Uterus (tissue), 4 donors: ENCODE measurements at places on chromosomes 2 and 18. TPM values are rescaled to one million over a fixed set of nuclear protein-coding genes. Genes with fewer than 3 reads are reported as not detected.

DNA sequence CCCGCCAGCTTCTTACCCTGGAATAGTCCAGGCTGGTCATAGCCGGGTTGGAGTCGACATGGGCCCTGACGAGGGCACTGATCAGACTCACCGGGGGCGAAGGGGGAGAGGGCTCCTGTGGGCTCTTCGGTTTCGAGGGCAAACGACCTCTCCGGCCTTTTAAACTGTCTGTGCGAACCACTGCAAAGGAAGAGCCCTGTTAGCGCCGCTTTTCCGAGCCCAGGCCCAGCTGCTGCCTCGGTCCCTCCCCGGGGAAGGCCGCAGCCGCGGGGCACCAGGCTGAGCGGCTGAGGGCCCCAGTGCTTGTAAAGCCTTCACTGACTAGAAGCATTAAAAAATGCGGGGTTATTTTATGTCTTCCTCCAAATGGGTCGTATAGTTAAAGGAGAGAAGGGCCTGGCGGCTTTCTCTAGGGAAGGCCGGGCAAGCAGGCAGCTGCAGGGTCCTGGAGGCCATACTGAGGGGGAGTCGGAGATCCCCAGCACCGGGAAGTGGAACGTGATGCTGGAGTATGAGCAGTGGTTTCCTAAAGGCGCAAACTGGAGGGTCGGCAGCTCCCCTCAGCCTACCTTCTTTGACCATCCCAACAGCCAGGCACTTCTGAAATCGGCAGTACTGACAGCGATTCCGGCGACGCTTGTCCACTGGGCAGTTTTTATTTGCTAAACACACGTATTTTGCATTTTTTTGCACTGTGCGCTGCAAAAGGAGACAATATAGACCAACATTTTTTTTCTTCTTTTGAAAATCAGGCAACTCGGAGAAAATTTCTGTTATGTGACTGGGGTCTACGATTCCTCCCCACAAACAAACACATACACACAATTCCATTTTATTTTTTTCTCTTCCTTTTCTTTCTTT, 4.5 kb downstream of the NR4A2 start:
- no peak for DNase-seq

DNA sequence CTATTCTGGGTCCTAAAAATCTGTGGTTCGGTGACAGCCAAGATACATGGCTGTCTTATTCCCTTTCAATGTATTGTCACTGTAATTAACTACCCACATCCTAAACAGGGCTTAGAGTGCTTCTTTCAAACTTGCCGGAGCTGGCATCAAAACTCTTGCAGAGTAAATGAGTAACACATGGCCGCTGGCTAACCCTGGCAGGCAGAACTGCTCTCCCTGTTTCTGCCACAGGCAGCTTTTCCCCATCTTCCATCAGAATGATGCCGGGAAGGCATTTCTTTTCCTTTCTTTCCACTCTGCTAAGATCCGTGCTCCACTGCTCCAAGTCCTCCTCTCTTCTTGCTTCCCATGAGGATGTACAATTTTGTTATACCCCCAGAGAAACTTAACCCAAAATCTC, 54.8 kb upstream of the PTPRM start:
- DNase-seq: no peak

- DNase-seq: no peak
These were observed 17.5 kb downstream of the STAT1 start for GRCh38 chr2:190996338-190996946.

The IL1B gene
- not detected for total RNA-seq

The ZSWIM2 gene
- total RNA-seq: not detected

The ANKRD29 gene
- 17.6 TPM for total RNA-seq
